ENCODE measurements at places on chromosomes 13 and 19.

- peak; percentile 93 for DNase-seq
Measured at GRCh38 chr19:41226053-41226873, 7.2 kb downstream of the AXL start.

DNA sequence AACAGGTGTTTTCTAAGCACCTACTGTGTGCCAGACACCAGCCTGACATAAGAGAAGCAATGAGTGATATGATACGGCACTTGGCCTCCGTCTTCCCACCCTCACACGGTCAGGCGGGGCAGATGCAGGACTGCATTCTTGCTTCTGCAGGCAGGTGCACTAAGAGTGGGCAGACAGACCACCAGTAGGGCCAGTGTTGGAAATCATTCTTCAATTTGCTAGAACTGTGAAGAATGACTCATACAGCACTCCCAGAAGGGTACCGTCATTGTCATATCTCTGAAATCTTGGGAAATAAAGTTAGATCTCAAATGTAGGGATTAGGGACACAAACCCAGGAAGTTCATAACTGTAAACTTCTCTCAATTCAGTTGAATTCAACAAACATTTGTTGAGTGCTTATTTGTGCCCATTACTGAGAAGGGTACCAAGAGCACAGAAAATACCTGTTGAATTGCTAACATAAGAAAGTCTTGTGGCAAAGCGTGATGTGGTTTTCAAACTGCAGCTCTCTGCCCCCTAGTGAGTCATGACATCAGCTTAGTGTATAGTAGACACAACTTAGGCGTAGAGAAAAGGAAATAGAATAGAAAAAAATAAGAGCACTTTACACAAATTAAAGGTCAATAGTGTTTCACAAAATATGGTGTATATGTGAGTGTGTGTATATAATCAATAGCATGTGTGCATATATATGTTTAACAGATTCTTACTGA lies 76.1 kb downstream of the TEX26 start:
- peak; percentile 50 for DNase-seq

DNA sequence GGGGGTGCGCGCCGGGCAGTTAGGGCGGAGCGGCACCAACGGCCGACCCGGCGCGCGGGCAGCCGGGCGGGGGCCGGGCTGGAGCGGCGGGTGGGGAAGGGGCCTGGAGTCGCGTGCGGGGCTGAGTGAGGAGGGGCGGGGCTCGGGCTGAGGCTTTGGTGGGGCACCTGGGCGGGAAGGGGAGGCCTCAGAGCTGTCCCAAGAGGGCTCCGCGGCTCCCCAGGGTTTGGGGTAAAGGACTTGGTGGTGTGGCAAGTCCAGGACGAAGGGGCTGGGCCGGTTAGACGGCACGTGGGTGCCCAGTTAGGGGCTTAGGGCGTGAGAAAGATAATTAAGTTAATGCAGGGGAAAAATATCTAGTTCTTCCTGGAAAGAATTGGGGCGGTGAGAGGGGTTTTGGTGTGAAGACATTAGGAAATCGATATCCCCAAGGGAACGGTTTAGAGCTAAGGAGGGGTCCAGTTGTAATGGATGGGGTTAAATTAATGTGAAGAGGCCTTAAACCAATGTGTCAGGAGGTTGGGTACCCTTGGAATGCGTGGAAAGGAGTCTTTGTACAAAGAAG lies 496 bp downstream of the ZNF574 start:
- DNase-seq = no peak

GRCh38 chr19:10214784-10215183 lies 16.3 kb downstream of the S1PR2 start:
- peak; percentile 74 for DNase-seq

DNA sequence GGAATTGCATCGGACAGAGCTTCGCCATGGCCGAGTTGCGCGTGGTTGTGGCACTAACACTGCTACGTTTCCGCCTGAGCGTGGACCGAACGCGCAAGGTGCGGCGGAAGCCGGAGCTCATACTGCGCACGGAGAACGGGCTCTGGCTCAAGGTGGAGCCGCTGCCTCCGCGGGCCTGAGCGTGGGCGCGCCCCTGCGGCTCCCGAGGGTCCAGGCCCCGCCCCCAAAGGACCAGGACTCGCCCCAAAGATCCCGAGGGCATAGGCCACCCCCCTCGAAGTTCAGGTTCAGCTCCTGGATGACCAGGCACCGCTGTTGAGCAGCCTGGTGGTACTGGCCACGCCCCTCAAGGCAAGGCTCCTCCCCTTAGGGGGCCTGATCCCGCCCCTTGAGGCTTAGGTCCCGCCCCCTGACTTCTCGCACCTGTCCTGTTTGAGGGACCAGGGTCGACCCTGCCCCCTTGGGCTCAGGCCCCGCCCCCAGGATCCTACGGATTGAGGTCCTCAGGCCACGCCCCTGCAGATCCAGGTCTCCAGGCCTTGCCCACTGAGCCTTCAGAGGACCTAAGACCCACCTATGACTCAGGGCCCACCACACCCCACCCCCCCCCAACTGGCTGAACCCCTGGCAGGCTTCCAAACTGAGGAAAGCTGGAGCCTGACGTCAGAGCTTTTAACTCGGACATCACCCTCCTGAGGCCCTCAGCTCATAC lies 43.1 kb downstream of the CYP4F22 start:
- DNase-seq = peak; percentile 14
